Fibroblast of skin of abdomen (primary cell): ENCODE measurements at places on chromosomes 6 and 20.

DNA sequence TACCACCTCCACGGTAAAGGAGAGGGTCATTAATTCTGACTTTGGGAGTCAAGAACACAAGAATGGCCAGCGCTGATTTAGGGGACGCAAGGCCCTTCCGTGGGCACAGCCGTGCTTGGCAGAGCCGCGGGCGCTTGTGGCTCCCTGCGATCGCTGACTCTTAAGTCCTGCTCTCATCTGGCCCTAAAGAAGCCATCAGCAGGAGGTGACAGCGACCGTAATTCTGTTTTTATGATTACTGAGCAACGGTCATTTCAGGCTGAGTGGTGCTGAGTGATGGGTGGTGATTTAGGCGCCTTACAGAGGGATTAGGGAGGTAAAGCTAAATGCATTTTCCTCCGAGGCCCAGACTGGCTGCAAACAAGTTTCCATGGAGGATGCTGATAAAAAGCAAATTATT is 364.6 kb upstream of the SULF2 start:
- DNase-seq, result no peak

DNA sequence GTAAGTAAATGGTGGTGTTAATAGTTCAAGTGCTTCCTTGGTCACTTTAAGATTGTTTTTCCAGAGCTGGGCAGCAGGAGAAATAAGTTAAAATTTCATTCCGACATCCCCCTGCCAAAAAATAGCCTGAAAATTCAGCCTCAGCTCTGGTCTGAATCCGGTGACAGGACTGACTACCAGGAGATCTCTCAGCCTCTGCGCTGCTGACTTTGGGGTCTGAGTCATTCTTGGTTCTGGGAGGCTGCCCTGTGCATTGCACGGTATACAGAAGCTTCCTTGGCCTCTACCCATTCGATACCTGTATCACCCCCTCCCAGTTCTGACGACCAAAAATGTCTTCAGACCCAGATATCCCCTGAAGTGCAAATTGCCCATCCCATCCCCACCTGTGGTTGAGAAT is 36.3 kb upstream of the TFAP2C start:
- no peak for DNase-seq

DNA sequence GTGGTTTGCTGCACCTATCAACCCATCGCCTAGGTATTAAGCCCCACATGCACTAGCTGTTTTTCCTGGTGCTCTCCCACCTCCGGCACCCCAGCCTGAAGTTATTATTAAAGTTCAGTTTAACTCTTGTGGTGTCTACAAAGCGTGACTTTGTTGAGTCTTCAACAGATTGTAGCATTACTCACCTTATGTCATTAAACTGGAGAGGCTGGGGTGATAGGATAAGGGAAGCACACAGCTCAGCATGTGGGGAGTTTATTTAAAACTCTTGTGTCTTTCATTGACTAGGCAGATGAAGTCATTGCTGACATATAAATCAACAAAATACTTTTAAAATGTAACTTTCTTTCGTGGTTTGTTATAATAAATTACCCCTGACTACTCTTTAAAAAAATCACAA is 84.7 kb upstream of the GCM1 start:
- DNase-seq, result peak; percentile 3

- DNase-seq, result peak; percentile 51
These were observed 103.8 kb upstream of the BEND6 start for GRCh38 chr6:56851074-56851473.

DNA sequence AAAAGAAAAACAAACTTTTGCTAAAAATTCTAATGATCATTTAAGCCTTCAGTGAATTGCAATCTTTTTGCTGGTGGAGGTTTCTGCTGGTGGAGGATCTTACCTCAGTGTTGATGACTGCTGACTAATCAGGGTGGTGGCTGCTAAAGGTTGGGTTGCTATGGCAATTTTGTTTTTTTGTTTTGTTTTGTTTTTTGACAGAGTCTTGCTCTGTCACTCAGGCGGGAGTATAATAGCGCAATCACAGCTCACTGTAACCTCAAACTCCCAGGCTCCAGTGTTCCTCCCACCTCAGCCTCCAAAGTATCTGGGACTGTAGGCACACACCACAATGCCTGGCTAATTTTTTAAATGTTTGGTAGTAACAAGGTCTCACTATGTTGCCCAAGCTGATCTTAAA is 94.7 kb downstream of the ANKRD6 start:
- DNase-seq, result no peak

GRCh38 chr20:53990768-53991450 is 79.5 kb downstream of the BCAS1 start:
- DNase-seq, result peak; percentile 39

DNA sequence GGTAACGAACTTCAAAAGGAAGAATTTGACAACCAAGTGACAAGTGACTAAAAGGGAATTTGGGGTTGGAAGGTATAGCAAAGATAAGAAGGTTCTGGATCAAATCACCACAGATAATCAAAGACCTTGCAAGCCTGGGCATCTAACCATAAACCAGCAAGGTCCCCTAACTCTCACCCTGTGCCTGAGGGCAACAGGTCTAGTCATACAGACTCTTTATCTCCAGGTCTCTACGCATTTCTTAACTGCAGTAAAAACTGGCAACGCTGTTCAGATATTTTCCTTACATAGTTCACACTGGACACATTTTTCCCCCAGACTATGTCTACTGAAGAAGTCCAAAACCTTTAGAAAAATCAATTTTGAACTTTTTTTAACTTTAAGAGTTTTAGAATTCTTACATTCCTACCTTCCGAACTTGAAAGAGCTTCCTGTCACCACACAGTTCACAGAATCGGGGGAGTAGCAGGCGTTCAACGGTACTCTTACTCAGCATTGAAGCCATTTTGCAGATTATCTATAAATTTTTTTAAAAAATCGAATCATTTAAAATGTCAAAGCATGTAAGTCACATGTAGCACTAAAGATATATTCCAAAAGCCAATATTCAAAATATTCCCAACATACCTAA is 23.0 kb upstream of the ANKRD60 start:
- DNase-seq, result no peak

DNA sequence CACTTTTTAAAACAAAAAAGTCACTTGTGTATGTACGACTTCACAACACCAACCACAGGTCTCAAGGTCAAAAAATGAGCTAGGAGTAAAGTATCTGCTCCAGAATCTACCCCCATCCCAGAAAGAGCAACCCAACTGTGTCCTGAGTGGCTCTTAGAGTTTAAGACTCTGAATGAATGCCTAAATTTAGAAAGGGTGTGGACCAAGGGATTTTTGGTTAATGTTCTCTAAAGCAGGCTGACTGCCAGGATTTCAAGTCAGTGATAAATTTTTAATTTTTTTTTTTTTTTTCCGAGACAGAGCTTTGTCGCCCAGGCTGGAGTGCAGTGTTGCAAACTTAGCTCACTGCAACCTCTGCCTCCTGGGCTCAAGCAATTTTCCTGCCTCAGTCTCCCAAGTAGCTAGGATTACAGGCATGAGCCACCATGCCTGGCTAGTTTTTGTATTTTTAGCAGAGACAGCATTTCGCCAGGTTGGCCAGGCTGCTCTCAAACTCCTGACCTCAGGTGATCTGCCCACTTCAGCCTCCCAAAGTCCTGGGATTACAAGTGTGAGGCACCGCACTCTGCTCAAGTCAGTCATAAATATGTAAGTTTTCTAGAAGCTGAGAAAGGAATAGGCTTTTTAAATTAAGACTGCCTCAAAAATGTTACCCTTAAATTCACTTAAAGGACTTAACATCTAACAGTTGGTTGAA is 20.2 kb downstream of the STAU1 start:
- DNase-seq, result no peak
